ENCODE measurements at places on chromosomes 5 and 9.

DNA sequence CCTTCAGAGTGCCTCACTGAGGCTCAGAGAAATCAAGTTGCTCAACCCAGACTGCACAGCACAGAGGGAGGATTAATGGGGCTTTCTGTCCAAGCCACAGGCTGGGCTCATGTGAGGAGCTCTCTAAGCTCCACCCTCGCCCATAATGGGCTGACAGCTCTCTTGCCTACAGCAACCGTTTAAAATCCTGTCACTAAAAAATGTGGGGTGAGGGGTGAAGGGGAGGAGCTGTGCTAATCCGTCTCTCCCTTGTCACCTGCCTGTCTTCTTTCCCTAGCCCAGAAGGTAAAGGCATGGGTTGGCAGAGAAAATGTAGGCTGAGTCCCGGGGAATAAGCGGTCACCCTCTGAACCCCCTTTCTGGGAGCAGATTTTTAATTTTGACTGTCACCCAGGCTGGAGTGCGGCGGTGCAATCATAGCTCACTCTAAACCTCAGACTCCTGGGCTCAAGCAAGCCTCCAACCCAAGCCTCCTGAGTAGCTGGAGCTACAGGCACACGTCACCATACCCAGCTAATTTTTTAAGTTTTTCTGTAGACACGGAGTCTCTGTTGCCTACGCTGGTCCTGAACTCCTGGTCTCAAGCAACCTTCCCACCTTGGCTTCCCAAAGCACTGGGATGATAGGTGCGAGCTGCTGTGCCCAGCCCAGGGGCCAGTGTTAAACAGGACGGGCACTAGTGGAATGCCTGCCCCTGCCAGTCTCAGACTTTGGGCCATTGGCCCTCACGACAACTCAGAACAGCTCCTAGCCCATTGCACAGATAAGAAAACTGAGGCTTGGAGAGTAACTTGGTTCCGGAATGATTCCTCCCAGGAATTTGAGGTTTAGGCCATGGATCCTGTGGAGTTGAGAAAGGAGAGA, 89.5 kb downstream of the LMX1B start:
- no peak for DNase-seq

DNA sequence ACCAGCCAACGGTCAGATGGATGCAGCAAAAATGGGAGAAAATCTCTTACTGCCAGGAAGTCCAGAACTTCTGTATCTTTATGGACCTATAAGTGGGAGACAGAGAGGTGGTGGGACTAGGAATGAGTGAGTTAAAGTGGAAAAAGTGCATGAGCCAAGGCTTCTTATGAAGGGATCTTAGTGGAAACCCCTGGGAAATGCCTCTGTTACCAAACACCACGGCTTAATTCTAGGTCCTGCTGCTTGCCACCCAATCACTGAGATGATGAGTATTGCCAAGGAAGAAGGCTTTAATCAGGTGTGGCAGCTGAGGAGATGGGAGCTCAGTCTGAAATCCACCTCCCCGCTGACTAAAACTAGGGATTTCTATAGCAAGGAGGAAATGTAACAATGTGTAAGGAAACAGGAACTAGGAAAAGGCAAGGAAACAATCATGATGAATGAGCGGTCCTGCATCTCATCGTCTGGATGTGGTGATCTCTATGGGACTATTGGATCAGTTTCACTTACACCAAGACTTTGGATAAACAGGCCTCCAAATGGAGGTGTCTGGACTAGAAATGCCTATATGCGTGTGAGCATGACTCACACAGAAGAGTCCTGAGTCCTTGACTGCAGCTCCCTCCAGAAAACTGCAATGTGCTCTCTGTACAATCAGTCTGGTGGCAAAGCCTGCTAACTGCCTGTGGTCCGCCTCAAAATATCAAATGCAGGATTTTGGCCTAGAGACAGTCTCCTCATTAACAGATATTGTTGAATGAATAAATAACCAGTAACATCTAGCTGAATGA, 98.2 kb upstream of the PRR16 start:
- DNase-seq: peak; percentile 4

GRCh38 chr9:73026375-73026774, 73.5 kb upstream of the ALDH1A1 start:
- no peak for DNase-seq

DNA sequence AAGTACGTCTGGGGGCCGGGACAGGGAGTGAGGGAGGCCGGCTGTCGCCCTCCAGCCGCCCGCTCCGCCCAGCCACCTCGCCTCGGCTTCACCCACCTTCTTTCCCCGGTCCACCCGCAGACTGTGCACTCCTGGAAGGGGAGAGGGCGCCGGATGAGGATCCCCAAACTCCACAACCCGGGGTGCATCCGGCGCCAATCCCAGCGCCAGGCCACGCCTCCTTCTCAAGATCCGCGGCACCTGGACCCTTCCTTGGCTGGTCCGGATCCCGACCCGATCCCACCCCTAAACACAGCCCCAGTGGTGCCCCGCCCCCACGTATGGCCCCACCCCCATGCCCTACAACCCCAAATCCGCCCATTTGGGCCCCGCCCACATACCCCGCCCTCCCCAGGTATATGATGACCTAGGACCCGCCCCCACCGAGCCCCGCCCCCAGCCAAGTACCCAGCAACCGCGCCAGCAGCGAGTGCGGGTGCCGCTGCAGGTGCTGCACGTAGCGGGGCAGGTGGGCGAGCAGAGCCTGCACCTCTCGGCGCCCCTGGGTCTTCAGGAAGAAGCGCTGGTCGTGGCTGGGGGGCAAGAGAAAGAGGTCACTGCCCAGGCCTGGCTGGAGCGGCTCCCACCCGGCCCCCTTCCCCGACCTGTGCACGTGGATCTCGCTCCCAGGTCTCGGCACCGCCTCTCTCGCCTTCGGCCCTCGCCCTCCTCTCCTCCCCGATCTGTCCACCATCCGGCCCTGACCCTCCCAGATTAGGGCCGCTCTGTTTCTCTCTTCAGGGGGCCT, 3.2 kb downstream of the PIP5KL1 start:
- DNase-seq: no peak

GRCh38 chr5:9051779-9052178, 494.1 kb downstream of the SEMA5A start:
- no peak for DNase-seq

DNA sequence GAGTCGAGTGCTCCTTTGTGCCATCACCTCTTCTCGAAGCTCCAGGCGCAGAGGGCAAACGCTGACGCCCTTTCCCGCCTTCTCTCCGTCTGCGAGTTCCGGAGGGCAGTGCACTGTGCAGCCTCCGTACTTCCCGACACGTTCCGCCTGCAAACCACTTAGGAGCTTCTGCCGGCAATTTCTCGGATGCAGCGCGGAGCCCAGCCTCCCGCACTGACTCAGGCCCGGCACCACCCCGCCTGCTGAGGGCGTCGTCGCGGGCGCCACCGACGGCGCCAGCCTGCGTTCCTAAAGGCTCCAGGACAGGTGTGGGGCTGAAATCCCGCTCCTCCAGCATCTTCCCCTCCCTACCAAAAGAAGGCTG, 9.3 kb upstream of the TRIM36 start:
- no peak for DNase-seq

GRCh38 chr5:20166456-20166855, 178.5 kb upstream of the CDH18 start:
- no peak for DNase-seq

DNA sequence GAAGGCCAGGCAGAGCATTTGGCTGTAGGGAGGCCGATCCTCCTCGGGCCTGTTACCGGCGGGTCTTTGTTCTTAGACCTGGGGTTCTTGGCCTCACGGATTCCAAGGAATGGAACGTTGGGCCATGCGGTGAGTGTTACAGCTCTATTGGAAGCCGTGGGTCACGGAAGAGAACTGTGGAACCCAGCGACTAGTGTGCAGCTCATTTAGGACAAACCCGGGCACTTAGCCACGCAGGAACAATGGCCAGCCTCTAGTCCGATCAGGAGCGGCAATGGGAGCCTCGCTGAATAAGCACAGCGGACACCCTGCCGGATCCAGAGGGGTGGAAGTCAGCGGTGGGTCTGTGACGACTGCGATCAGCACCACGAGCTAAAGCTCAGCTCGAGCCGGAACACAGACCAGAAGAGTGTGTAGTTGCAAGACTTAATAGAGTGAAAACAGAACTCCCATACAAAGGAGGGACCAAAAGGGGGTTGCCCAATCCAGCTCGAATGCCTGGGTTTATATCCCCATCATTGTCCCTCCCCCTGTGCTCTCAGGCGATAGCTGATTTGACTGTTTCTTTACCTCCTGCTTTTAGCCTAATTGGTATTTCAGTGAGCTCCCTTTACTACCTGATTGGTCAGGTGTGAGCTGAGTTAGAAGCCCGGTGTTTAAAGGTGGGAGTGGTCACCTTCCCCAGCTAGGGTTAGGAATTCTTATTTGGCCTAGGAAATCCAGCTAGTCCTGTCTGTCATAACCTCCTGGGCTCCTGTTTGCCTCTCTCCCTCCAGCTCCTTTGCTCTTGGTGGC, 53.7 kb upstream of the RPL26L1 start:
- DNase-seq: no peak

DNA sequence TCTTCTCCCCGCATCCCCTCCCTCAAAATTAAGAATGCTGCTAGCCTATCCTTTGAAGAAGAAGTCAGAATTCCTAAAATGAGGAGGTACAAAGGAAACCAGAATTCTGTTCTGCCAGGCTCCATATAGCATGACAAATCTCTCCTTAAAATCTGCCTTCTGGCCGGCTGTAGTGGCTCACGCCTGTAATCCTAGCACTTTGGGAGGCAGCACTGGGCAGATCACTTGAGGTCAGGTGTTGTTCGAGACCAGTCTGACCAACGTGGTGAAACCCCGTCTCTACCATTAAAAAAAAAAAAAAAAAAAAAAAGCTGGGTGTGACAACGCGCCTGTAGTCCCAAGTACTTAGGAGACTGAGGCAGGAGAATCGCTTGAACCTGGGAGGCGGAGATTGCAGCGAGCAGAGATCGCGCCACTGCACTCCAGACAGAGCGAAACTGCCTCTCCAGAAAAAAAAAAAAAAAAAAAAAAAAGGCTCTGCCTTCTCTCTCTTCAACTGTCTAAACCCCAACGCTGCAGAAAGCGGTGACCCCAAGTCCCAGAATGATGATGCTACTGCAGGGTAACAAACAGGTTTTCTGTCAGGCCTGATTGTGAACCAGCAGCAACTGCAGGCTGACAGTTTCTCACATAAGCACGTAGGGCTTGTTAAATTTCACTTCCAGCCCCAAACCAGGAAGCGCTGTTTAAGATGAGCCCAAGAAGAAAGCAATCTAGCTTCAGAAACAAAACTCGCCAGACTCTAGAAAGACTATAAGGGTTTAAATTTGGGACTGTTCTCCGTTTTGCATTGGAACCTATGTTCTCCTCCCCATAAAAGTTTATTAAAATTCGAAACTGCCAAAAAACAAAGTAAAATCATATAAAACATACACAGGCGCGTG, 963 bp upstream of the CAST start:
- DNase-seq: peak; percentile 72

- DNase-seq: no peak
Measured at GRCh38 chr9:126367616-126368015, 41.0 kb downstream of the MVB12B start.

GRCh38 chr5:137342764-137343163, 156.4 kb downstream of the SPOCK1 start:
- peak; percentile 46 for DNase-seq

DNA sequence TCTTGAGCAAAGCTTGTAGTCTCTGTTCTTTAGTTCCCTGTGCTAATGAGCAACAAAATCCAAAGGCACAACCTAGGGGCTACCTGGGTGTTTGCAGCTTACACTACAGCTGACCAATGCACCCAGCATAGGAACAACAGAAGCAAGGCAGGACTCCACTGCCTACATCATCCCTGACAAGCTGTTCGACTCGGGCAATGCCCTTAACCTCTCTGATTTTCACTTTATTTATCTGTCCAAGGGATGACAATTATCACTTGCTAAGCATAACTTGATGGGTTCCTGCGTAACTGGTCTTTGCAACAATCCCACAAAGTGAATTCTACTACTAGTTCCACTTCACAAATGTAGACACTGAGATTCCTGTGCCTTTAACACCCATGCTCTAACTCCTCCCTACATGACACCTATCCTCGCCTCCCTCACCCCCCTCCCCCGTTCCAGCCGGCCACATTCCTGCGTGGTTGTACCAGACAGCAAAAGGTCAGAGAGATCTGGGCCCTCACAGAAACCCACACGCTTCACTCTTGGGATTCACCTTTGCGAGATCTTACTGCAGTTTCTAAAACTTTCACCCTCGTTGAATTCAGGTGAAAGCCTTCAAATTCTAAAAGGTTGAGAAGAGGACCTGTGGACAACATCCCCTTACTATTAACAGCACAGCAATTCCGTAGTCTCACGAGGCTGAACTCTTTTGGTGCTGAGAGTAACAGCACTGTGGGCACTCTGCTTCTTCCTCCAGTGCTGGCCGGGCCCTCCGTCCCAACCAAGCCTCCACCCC, 995 bp downstream of the IPPK start:
- peak; percentile 86 for DNase-seq

Data from GM23248 (cell line).